Ovary (tissue), 10 donors: ENCODE measurements at places on chromosomes 6 and 20. TPM values are rescaled to one million over a fixed set of nuclear protein-coding genes. Genes with fewer than 3 reads are reported as not detected.

- no peaks in the 10 kb centered on the region for H3K27me3 ChIP-seq
- no peak overlapping the region for H3K27ac ChIP-seq
- no peaks in the 10 kb centered on the region for H3K36me3 ChIP-seq
- DNase-seq = no peak
- H3K4me1 ChIP-seq = no peaks in the 10 kb centered on the region
Observed at GRCh38 chr20:13061381-13061780, 52.6 kb downstream of the SPTLC3 start.

DNA sequence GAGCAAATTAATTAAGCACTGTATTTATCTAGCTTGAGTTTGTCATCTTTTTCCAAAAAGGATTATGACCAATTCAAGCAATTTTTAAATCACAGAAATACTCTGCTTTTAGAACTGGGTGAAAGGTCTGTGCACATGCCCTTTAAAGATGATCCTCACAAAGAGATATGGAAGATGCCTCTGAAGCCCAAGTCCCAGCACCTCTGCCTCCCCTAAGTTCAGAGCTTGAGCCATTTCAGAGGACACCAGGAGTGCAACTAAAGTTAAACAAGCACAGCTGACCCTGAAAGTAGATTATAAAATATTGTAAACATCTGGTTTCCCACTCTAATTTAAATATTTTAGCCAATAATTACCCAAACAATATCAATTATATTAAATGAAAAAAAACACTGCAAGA, 139.5 kb upstream of the BEND6 start:
- H3K27me3 ChIP-seq = no peaks in the 10 kb centered on the region
- H3K27ac ChIP-seq = no peak overlapping the region
- peaks cover 3% of the 10 kb centered on the region for H3K4me1 ChIP-seq
- H3K4me3 ChIP-seq = no peak overlapping the region
- no peak for DNase-seq

- no peaks in the 10 kb centered on the region for H3K27me3 ChIP-seq
- no peak overlapping the region for H3K27ac ChIP-seq
- H3K36me3 ChIP-seq = no peaks in the 10 kb centered on the region
- no peak for DNase-seq
Observed at GRCh38 chr6:31578184-31579118, 3.1 kb downstream of the TNF start.

DNA sequence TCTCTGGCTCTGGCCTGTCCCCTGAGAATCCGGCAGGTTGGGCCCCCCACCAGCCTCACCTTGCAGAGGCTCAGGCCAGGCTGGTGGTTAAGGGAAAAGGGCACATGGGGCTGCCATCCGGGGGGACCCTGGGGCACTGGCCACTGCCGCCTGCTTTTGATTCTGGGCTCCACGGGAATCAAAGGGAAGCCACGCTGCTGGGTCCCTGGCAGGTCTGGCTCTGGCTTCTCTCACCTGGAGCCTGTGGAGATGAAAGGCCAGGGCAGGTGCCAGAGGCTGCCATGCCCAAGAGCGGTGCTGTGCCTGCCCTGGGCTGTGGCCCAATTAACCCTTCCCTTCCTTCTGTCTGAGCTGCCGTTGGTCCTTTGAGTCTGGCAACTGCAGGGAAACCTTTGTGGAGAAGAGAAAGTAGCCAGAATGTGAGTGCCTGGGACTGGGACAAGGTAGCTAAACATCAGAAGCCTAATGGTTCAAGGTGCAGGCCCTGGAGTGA, 9.4 kb upstream of the CDH22 start:
- no peaks in the 10 kb centered on the region for H3K4me1 ChIP-seq
- no peak overlapping the region for H3K4me3 ChIP-seq
- no peaks in the 10 kb centered on the region for H3K36me3 ChIP-seq
- H3K27ac ChIP-seq = no peak overlapping the region
- no peaks in the 10 kb centered on the region for H3K27me3 ChIP-seq
- no peak for DNase-seq

TRIM15 gene
- total RNA-seq = 0.72 TPM

MUC21 gene
- total RNA-seq = not detected

LY6G5C gene
- total RNA-seq = 1.7 TPM
